ENCODE measurements at places on chromosomes 12 and 14.

DNA sequence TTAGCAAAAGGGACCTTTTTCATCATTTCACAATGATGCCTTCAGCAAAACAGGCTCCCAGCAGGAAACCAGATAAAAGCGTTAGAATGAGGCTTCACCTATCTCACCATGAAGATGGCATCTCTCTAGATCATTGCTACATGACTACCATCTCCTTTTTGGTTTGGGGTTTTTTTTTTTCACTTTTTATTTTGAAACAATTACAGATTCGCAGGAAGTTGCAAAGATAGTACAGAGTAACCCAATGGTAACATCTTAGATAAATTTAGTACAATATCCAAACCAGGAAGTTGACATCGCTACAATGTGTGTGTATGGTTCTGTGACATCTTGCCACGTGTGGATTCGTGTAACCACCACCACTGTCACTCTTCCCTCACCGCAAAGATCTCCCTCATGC, 22.3 kb upstream of the PWP1 start:
- no peak for DNase-seq

DNA sequence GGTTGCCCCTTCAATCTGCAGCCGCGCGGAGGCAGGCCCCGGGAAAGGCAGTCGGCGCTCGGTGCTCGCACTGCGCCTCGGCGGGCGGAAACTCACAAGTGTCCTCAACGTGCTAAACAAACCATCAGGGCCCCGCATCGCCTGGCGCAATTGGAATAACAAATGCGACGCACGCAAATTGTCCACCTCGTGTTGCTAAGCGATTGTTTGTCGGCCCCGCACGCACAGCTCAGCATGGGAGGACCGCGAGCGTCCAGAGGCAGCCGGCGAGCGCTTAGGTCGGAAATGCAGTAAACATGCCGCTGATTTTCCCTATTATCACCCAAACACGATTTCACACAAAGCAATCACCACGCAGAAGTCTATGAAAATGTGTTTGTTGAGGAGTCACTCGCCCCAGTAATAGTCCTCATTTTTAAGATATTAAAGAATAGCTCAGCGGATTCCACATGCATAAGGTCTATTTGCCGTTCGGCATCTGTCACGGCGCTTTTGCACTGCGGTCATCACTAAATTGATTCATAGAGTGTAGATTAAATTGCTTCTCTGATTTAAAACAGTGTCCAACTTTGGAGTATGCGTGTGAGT, 3.2 kb upstream of the GSC start:
- no peak for DNase-seq

DNA sequence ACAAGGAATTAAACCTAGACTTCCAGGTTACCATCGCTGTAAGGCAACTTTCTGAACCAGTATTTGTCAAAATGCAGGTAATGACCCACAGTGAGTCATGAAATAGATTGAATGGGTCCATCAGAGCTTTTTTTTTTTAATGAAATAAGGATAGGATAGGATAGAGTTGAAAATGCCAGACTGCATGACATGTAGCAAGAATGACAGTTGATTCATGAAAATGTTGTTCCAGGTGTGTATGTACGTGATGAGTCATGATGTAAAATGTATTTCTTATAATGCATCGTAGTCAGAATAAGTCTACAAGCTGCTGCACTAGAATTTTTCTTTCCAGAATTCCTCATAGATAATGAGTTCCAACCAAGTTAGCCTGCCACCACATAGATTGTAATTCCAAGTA, 184.4 kb upstream of the BCL2L14 start:
- DNase-seq, result no peak

GRCh38 chr14:99595034-99595433, 9.0 kb downstream of the CCDC85C start:
- DNase-seq, result no peak

GRCh38 chr12:3241621-3242020, 164.4 kb downstream of the TSPAN9 start:
- no peak for DNase-seq

GRCh38 chr12:115811045-115811444, 466.4 kb downstream of the MED13L start:
- DNase-seq, result no peak

DNA sequence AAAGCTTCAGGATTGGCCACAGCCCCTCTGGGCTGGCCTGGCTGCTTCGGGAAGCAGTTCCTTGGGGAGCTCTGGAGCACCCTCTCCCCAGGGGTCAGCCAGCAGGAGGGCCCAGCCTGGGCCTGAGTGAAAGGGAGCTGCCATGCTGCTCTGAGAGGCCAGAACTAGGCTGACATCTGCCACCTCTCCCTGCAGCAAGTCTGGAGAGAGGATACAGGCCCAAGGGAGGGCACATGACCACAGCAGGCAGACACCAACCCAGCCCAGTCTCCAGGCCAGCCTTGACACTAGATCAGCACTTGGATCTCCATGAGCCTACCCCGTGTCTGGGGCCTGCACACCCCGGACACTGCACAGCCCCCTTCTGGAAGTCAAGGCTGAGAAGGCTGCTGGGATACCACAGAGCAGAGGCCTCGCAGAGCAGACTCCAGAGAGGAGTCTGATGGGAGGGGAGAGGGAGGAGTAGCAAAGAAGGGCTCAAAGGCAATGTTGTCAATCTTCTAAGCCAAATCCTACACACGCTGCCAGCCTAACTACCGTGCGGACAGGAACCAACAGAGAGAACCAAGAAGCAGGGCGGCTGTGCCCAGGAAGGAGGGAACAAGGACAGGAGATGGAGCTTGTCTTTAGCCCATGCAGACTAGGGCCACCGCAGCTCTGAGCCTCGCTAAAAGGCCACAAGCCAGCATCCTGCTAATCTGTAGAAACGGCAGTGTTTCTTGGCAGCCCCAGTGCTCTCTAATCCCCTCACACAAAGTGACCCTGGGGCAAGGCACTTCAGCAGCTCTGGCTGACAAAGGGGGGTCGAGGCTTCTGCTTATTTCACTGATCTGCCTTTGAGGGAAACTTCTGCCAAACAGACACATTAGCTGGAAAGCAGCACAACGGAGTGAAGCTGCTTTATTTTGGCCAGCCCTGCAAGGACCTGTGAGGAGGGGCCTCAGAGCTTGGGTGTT, 12.9 kb downstream of the COL2A1 start:
- DNase-seq, result no peak

DNA sequence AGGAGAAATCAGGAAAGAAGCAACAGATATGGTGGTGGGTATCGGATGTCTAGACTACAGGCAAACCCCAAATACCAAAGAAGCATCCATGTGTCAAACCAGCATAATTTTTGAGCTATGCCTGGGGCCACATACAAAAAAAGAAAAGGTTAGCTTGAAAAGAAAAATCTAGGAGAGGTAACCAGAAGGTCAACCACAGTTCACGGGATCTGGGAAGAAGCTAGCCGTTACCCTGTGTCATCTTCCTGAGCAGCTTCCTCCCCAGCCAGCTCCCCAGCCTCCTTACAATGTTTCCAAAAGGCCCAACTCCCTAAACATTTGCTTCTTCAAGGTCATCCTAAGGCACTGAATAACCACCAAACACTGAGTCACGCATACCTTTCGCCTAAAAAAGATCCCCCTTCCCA, 3.1 kb downstream of the SINHCAF start:
- no peak for DNase-seq

DNA sequence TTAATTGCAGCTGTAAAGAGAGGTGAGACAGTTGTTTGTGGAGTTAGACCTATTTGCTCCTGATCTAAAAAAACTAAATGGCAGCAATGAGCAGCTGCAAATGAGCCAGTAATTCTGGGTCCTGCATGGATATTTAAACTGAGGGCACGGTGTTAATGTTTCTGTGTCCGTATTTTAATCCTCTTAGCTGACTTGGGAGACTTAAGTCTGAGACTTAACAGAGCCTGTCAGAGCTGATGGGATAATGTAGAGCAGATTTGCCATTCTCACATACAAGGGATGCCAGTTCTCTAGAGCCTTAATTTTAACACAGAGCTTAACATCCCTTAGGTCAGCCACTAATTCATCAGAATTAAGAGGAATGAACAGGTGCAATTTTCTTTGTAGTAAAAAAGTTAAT, 178.6 kb upstream of the PDE3A start:
- DNase-seq, result no peak

- no peak for DNase-seq
Observed at GRCh38 chr14:93105362-93105761, 10.4 kb downstream of the ITPK1 start.

DNA sequence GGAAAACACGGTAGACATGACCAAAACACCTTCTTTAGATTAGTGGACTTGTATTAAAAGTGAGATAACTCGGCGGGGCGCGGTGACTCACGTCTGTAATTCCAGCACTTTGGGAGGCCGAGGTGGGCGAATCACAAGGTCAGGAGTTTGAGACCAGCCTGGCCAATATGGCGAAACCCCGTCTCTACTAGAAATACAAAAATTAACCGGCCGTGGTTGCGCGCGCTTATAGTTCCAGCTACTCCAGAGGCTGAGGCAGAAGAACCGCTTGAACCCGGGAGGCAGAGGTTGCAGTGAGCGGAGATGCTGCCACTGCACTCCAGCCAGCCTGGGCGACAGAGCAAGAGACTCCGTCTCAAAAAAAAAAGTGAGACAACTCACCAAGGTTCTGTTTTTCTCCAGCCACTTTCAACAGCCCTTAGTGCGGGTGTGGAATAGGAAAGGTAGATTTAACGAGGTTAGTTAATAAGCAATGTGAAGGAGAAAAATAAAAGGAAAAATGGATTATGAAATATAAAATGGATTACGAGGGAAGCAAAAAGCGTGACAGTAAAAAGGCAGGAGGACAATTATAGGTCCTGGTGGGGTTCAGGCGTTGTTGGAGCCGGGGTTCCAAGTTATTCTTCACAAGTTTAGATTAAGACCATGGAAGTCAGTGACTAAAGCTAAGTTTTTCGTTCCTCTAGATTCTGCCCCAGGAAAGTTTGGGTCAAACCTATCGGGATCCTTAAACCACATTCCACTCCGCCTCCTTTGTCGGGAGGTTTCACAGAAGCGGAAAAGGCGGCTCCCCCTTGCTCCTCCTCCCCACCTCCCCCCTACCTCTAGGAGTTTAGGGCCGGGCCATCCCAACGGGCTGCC, 534 bp downstream of the PPP2R3C start:
- DNase-seq, result peak; percentile 32

DNA sequence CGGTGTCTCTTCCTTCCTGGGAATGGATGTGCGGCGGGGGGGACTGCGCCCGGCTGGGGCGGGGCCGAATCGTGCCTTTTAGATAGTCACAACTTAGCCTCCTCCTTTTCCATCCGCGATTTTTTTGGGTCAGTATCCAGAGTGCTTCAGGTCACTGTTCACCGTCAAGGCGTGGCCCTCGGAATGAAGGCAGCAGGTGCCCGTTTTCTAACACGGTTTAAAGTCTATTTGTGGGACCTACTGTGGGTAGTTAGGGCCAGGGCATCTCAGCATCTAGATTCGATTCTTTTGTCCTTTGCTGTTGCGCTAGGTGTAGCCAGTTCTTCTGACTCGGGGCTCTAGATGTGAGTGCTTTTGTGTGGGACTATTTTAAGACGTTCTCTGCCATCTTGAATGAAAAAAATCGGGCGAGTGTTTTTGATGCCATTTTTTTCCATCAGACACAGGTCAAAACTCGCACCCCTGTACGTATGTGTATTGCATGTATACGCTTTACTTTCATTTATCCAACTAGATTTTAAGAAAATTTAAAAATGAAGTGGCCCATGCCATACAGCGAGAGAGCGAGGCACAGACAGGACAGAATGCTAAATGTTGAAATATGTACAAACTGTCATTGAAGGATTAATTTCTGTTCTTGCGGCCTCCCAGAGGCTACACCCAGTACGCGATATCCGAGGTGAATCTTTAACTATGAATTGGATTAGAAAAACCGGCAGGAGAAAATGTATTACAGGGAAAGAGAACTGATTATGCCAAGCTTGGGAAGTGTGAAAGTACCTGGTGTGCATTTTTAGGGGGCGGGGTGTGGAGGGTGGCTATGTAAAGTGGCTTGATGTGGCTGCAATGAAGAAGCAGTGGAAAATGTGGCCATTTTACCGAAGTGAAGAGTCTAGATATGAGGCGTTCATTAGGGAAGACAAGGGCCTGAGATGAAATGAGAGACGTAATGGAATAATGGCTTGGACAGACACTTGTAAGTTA, 835 bp downstream of the VEZT start:
- DNase-seq, result peak; percentile 34

GRCh38 chr14:89241934-89242651, 174.9 kb downstream of the FOXN3 start:
- DNase-seq, result no peak

GRCh38 chr14:86333493-86333892, 803.5 kb downstream of the FLRT2 start:
- DNase-seq, result no peak

DNA sequence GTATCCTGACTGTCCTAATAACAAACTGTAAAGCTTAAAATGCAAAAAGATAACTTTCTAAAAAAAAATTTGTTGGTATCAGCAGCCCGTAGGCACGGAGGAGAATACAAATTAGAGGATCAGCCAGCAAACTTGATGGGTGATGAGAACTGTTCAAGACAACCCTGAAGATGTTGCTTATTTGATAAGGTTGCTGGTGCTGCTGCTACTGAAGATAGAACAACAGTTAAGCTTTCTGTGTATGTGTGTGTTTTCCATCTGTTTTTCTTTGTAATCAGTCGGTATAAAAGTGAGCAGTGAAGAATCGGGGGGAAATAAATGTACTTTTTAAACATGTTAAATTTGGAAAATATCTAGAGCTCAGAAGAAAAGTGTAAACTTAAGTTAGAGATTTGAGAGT, 67.4 kb upstream of the POC1B start:
- no peak for DNase-seq

- no peak for DNase-seq
Observed at GRCh38 chr12:22271023-22271422, 63.5 kb downstream of the ST8SIA1 start.

DNA sequence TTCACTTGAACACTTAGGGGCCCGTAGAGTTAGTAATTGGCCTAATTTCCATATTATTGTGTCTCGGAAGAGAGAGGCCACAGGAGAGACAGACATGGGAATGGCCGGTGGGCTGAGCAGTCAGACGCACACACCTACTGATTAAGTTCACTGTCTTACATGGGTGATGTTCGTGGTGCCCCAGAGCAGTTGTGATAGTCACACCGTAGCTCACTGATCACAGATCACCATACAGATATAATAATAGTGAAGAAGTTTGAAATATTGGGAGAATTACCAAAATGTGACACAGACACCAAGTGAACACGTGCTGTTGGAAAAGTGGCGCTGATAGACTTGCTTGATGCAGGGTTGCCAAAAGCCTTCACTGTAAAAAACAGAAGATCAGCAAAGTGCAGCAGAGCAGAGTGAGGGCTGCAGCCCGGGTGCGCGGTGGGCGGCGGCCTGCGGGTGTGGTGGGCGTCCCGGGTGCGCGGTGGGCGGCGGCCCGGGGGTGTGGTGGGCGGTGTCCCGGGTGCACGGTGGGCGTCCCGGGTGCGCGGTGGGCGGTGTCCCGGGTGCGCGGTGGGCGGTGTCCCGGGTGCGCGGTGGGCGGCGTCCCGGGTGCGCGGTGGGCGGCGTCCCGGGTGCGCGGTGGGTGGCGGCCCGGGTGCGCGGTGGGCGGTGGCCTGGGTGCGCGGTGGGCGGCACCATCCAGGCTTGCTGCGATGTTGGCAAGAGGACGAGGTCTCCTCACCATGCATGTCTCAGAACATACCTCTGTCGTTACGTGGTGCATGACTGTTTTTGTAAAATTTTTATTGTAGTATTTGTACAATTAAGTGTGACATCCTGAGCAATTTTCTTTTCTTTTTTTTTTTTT, 34.3 kb upstream of the TEX22 start:
- DNase-seq, result peak; percentile 60

- no peak for DNase-seq
Observed at GRCh38 chr12:54240971-54241588, 38.8 kb downstream of the CBX5 start.

GRCh38 chr14:38336298-38336697, 80.4 kb upstream of the CLEC14A start:
- no peak for DNase-seq
